ENCODE measurements at places on chromosomes 11 and 22.

DNA sequence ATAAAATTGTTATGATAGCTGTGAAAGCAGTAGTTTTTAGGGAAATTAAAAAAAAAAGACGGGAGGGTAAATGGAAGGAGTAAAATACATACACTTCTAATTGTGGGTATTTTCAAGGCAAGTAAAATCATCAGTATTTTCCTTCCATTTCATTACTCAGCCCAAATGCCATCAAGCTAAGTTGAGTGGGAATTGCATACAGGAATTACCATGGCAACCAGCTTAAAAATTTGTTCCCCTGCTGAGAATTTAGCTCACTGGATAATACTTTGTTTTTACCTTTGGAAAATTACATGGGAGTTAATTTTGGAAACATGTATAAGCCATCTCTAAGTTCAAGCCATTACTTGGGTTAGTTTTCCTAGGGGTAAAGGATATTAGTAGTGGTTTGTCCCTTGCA, 1873.4 kb downstream of the LRRC4C start:
- DNase-seq: no peak

DNA sequence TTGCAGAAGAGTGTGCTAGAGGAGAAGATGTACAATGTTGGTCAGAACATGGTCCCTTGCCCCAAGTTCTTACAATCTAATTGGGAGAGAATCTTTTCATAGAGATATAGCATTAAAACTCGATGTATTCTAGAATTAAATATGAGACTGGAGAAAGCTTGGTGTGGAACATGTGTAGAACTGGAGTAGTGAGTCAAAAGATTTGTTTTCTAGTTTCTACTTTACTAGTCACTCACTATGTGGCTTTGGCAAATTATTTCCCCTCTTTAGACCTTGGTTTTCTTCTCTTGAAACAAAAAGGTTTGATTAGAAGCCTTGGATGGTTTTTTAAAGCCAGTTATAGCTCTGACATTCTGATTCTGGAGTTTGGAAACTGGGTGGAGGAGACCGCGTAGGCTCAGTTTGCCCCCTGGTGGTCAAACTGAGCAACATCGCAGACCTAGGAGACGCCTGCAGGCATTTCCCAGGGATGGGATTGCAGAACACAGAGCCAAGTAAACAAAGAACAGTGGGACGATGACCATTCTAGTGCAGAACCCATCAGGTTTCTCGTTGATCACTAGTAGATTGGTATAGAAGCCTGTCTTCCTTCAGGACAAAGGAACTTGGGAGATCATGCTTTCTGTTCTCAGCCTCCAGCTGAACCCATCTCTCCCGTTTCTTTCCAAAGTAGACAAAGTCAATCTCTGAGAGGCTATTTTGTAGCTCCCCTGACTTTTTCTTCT, 8.5 kb upstream of the CHRDL2 start:
- peak; percentile 83 for DNase-seq

- no peak for DNase-seq
Observed at GRCh38 chr11:100141201-100141600, 545.9 kb upstream of the ARHGAP42 start.

GRCh38 chr22:24845041-24845898, 39.3 kb downstream of the SGSM1 start:
- DNase-seq: no peak

GRCh38 chr11:13767471-13767870, 99.0 kb downstream of the FAR1 start:
- no peak for DNase-seq

- no peak for DNase-seq
Observed at GRCh38 chr22:36405671-36406538, 18.1 kb upstream of the MYH9 start.

- no peak for DNase-seq
Observed at GRCh38 chr22:17808693-17809403, 34.6 kb upstream of the BID start.

- DNase-seq: peak; percentile 93
Observed at GRCh38 chr22:21102659-21103267, 57.0 kb downstream of the LRRC74B start.

- DNase-seq: peak; percentile 45
Observed at GRCh38 chr11:117457835-117458234, 130.2 kb downstream of the CEP164 start.

DNA sequence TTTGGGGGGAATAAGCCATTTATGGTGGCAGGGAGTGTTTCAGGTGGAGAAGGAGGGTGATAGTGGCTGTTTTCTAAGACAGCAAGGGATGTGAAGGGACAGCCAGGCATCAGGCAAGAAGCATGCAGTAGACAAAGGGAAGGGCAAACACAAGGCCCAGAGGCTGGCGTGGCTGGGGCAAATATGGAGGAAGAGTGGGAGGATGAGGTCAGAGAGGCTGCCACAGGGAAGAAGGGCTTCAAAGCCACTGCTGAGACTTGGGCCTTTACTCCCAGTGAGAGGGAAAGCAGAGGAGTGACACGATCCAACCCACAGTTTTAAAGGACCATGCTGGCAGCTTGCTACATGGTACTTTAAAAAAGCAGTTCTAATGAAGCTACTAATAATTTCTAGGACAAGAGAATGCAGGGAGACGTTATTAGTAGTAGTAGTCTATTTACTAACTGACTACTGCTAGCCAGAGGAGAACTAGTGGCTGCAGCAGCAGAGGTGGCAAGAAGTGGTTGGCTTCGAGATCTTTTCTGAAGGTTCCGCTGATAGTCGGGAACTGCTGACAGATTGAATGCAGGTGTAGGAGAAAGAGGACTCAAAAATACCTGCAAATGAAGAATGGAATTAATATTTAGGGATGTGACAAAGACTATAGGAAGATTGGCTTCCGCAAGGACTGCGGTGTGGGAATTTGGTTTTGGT, 13.7 kb downstream of the KMT5B start:
- DNase-seq: no peak

- DNase-seq: no peak
Observed at GRCh38 chr11:62024936-62025486, 57.6 kb upstream of the FTH1 start.

- DNase-seq: no peak
Observed at GRCh38 chr22:44401783-44402110, 89.0 kb upstream of the SHISAL1 start.

GRCh38 chr22:36901411-36902142, 11.9 kb upstream of the CSF2RB start:
- DNase-seq: no peak

GRCh38 chr11:297051-297585, 2.2 kb downstream of the IFITM5 start:
- DNase-seq: no peak

DNA sequence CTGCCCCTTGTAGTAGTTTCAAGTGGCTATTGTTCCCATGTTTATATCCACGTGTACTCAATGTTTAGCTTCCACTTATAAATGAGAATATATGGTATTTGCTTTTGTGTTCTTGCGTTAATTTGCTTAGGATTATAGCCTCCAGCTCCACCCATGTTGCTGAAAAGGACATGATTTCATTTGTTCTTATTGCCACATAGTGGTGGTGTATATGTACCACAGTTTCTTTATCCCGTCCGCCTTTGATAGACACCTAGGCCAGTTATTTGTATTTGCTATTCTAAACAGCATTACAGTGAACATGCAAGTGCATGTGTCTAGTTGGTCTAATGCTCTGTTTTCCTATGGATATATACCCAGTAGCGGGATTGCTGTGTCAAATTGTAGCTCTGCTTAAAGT, 6.8 kb downstream of the OR51B2 start:
- DNase-seq: no peak

DNA sequence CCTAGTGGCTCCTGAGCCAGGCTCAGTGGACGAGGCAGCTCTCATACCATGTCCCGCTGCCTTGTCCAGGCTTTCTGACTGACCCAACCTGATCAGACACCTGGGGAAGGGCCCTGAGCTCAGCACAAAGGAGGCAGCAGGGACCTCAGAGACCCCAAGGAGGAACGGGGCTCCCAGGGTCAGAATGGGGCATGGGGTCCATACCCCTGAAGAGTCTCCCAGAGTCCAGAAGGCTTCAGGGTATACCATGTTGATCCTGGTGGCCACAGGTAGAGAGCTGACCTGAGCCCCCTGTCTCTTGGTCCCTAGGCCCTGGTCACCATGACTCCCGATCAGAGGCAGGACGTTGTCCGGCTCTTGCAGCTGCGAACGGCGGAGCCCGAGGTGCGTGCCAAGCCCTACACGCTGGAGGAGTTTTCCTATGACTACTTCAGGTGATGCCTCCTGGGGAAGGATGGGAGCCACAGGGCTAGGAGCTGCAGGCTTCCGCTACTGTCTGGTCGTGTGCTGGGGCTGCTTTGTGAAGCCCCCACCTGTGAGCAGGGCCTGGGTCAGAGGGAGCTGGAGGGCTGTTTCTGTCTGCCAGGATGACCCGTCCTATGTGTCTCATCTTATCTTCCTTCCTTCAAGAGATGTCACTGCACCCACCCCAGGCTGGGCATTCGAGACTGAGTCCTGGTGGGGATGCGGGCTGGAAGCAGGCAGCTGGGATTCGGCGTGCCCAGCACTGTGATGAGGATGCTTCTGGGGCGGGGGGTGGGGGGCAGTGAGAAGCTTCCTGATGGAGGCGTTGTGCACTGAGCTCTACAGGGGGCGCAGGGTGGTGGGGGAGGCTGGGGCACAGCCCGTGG, 74.2 kb downstream of the MYO7A start:
- DNase-seq: no peak

- no peak for DNase-seq
Observed at GRCh38 chr11:43493431-43493830, 134.7 kb downstream of the TTC17 start.

DNA sequence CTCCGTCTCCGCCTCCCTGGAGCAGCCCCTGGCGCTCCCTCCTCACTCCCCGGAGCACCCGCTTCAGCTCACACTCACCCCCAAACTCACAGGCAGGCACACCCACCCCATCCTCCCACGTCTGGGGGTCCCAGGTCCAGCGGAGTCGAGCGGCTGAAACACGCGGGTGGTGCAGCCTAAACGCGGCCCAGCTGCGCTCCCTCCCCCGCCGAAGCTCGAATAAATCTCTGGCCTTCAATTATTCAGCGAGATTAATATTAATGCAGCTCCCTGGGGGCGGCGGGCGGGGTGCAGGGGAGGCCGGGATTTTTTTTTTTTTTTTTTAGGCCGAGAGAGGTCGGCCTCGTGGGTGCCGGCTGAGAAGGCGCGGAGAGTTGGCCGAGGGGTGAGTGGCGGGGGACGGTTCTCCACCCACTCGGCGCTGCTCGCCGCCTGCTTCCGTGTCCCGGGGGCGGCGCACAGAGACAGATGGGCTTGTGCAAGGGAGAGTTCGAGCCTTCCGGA, 524 bp upstream of the SLC1A2 start:
- DNase-seq: peak; percentile 12
